H4 (cell line): ENCODE measurements at places on chromosomes 4 and X. TPM values are rescaled to one million over a fixed set of nuclear protein-coding genes. Genes with fewer than 3 reads are reported as not detected.

HSFX3 gene
- total RNA-seq: not detected in 2 replicates

XG gene
- 0.06 TPM in 1 of 2 replicates, not detected in the other for total RNA-seq

BEX5 gene
- total RNA-seq: 1.3 TPM in 1 of 2 replicates, not detected in the other

BRS3 gene
- total RNA-seq: not detected in 2 replicates

POF1B gene
- 0.14 TPM in 1 of 2 replicates, not detected in the other for total RNA-seq

SMIM43 gene
- not detected in 2 replicates for total RNA-seq

GAGE2A gene
- not detected in 2 replicates for total RNA-seq

CENPVL1 gene
- not detected in 2 replicates for total RNA-seq

DTHD1 gene
- total RNA-seq: not detected in 2 replicates

CABS1 gene
- total RNA-seq: not detected in 2 replicates

UGT2A3 gene
- not detected in 2 replicates for total RNA-seq

PDLIM3 gene
- total RNA-seq: 12.5 and 16.2 TPM in 2 replicates

GYPE gene
- total RNA-seq: not detected in 2 replicates

DNA sequence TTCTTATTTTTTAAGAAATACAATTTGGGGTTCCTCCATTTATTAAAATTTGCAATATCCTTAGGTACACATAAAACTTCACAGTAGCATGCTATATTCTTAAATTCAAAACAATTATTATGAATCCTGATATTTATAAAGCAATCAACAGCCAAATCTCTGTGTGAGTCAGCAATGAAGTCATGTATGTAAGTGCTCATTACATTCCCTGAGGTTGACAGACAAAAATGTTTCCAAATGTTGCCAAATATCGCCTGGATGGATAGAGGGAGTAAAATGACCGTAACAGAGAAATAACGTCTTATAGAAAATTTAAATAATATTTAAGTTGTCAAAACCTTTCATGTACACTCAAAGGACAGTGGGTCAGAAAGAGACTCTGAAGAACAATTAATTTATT lies 220.0 kb downstream of the PCDH18 start:
- no peak for DNase-seq

- no peak for DNase-seq
Measured at GRCh38 chr4:67565284-67565683, 6.8 kb downstream of the STAP1 start.

DNA sequence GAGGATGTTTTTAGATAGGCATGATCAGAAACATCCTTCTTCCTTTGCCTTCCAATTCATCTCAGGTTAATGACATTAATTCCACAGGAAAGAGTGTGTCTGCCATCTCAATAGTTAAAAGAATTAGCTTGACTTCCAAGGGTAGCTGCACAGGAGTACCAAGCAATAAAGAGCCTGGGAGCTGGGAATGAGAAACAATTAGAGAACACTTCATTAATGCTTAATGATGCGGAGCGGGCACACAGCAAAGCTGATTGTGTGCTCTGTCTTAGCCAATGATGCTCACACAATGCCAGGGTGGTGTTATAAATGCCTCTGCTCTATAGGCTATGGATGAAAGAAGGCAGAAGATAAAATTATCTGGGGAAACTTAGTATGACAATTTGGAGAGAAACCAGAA lies 1052.5 kb upstream of the LCORL start:
- DNase-seq: no peak

GRCh38 chr4:99447079-99447478 lies 11.9 kb upstream of the ADH7 start:
- peak; percentile 85 for DNase-seq

DNA sequence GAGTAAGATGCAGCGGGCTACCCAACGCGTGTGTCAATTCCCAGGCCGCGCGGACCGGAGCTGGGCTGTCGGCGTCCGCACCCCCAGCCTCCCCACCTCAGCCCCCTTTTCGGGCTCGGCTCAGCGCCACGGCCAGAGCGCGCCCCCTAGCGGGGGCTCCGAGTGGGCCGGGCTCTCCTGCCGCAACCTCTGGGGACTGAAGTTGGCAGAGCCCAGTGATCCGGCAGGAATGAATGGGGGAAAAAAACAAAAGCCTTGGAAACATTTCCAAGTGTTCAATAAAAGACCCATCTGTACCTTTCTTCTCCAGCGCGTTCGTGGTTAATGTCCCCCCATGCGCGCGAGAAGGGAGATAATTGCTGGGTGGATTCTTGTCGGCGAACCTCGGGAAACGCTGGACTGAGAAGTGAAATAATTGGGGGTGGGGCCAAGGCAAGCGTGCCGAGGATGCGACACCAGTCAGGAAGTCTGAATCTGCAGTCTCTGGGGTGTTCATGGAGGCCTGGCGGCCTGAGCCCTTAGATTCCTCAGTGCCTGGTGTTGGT lies 5.2 kb upstream of the ARX start:
- no peak for DNase-seq

- peak; percentile 36 for DNase-seq
Measured at GRCh38 chrX:11458170-11458569, 165.0 kb downstream of the AMELX start.

GRCh38 chr4:53132132-53132891 lies 233.5 kb downstream of the SCFD2 start:
- DNase-seq: no peak

DNA sequence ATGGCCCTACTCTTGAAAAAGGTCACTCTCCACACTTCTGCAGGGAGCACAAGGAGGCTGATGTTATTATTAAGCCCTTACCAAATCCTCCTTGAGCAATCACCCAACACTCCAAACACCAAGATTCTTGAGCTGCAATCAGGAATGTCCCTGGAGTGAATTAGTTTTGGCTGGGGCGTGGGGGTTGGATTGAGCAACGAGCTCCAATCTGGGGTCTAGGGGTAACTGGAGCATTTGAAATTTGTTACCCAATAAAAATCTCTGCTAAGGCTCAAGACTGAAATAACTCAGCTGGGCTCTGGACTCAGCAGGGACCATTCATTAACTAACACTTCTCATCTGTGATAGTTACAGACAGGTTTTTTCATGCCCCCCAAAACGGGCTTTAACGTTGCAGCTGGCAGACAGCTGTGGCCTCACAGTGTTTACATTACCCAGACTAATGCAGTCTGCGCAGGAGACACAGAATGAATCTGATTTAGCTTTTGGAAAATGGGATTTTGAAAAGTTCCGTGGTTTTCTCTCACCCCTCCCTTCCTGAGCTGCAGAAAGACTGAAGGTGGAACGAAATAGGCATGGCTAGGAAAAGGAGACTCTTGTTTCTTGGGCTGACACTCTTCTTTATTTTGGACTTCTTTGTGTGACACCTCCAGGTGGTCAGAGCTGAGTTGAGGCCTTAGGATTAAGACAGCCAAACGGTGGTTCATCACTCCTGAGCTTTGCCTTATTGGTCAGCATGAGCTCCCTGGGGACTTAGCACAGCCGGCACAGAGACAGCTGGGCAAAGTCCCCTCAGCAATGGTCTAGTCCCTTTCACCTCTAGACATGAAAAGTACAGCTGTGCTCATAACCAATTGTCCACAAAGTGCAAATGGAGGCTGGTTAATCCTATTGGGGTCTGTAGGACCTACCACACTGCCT lies 26.6 kb downstream of the PLAC1 start:
- peak; percentile 15 for DNase-seq

- no peak for DNase-seq
Measured at GRCh38 chr4:76963131-76963750, 13.7 kb downstream of the SEPTIN11 start.

DNA sequence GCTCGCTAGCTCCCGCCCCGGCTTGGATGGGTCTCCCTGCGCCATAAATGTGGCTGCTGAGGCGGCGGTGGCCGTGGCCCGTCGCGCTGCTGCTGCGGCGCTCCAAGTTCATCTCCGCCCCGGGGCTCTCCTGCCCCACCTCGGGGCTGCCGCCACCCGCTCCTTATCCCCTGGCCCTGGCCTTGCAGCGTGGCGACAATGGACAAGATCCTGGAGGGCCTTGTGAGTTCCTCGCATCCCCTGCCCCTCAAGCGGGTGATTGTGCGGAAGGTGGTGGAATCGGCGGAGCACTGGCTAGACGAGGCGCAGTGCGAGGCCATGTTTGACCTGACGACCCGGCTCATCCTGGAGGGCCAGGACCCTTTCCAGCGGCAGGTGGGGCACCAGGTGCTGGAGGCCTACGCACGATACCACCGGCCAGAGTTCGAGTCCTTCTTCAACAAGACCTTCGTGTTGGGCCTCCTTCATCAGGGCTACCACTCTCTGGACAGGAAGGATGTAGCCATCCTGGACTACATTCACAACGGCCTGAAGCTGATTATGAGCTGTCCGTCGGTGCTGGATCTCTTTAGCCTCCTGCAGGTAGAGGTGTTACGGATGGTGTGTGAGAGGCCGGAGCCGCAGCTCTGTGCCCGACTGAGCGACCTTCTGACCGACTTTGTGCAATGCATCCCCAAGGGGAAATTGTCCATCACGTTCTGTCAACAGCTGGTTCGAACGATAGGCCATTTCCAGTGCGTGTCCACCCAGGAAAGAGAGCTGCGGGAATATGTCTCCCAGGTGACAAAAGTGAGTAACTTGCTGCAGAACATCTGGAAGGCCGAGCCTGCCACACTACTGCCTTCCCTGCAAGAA lies 763 bp downstream of the USP38 start:
- DNase-seq: peak; percentile 10

DNA sequence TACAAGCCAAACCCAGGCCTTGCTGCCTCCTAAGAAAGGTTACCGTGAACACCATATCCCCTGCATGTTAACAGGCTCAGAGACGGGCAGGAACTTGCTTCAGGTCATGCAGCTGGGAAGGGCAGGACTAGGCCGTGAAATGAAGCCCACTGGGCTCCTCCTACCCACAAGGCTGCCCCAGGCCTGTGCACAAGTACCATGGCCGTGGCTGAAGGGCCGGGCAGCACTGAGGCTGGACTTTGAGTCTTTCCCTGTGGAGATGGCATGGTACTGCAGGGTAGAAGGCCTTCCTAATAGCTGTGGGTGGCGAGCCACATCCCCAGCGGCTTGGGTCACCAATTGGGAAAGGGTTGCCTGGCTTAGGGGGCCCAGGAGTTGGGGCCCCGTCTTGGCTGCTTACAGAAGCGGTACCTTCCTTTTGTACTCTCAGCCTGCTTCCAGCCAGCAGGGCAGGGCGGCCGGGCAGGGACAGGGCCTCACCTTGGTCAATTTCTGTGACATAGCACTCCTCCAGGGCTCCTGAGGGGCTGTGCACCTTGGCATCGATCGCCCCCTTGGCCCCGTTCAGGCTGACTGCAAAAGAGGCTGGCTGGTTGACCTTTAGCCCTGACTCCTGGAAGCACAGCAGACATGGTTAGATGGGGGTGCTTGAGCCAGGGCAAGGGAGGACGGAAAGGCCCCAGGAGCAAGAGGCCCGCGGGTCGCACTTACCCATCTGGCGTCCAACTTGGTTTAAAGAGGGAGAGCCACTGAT lies 23.8 kb downstream of the FLNA start:
- no peak for DNase-seq

DNA sequence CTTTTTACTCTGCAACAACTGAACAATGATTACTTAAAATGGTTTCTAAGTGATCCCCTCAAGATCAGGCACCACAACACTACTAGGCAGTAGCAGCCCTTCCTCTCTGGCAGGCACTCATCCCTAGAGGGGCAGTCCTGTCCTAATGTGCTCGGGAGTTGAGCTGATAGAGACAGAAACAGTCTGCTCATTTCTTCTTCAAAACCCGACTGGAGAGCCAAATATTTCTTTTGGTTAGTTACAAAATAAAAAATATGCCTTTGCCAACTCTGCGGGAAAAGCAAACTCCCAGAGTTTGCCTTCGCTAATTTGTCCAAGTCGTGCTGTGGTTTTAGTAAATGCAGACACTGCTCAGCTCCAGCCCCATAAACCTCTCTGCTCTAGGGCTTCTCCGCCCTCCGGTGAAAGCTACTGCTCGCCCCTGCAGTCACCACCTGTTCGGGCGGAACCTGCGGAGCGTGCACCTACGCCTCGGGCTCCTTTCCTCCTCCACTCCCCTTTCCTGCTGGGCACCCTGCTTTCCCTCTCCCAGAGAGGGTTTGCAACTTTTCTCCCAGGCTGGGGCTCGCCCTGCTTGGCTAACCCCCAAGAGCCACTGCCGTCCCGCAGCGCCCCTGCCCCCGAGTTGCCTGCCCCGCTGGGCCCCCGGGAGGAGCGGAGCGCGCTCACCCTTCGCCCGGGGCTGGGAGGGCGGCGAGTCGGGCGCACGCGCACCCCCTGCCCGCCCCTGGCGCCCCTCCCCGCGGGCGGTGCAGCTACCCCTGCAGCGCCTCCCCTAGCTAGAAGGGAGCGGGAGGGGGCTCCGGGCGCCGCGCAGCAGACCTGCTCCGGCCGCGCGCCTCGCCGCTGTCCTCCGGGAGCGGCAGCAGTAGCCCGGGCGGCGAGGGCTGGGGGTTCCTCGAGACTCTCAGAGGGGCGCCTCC lies at the start of gene NPNT:
Gene NPNT, plus strand, starts transcription at position 812 of the 923 bp plus-strand sequence. CDS start 182 bp downstream, outside the sequence.
- DNase-seq: no peak

DNA sequence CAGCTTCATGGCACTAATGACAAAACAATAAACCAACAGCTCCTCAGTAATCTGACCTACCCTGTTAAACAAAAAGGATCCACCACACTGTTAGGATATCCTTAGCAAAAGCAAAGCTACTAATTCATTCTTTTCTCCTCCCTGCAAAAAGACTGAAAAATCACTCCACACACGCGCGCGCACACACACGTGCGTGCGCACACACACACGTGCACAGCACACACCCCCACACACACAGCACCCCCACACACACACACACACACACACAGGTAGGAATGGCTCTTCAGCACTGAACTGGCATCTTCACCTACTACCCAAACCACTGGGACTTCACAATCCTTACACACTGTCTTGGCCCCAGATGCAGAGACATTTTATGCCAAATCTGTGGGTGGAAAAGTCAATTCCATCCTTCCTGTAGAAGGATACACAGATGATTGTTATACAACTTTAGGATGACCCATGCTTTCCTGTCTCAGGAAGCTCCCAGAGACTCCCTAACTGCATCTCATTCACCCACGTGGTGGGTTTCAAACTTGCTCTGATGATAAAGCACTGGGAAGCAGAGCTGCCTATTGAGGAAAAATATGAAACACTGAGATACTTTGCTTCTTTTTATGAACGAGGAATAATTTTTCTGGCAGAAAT lies 102.5 kb downstream of the TSPAN5 start:
- no peak for DNase-seq

- peak; percentile 57 for DNase-seq
Measured at GRCh38 chr4:159455675-159456237, 352.9 kb downstream of the RAPGEF2 start.

- DNase-seq: no peak
Measured at GRCh38 chr4:185357211-185357610, 38.5 kb downstream of the LRP2BP start.

GRCh38 chr4:101850698-101851097 lies 60.2 kb downstream of the BANK1 start:
- no peak for DNase-seq

GRCh38 chr4:39495446-39496213 lies 31.6 kb downstream of the UGDH start:
- no peak for DNase-seq
